Stimulated activated CD4-positive, alpha-beta T cell treated with anti-CD3 and anti-CD28 coated beads, Interleukin-4, amount 100 ng/mL, for 24 hours (primary cell): ENCODE measurements at places on chromosomes 12 and 14.

DNA sequence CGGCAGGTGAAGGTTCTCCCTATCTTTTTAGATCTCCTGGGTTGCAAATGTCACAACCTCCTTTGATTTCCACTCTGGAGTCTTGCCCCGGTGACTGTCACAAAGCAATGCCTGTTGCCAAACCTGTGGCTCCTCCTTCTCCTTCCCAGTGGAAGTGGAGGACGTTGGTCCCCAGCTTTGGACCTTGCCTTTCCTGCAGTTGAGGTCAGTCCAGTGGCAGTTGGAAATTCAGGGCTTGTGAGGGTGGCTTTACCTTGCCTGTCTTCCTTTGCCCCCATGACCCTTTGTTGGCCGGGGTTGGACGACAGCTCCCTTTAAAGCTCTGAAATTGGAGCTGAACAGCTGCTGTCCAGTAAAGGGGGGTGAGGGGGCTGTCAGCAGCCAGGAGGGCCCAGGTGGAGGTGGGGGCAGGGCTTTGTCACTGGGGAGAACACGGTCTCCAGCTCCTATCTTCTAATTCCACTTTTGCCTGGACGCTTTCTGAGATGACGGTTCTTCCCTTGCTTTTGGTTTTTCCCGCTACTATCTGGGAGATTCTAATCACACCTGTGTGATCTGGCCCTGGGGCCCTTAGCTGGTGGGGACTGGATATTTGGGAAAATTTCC lies 4.1 kb downstream of the TEAD4 start:
- DNase-seq = no peak

GRCh38 chr12:22539055-22539454 lies 5.3 kb downstream of the C2CD5 start:
- DNase-seq = no peak

- DNase-seq = no peak
Observed at GRCh38 chr12:32336261-32336660, 63.1 kb upstream of the FGD4 start.

- DNase-seq = no peak
Observed at GRCh38 chr12:66137937-66138336, 7.4 kb upstream of the LLPH start.

GRCh38 chr12:47557386-47557785 lies 148.4 kb downstream of the RPAP3 start:
- DNase-seq = no peak

GRCh38 chr12:123762715-123763052 lies 583 bp downstream of the DNAH10 start:
- DNase-seq = no peak

GRCh38 chr12:14408208-14408607 lies 42.7 kb downstream of the ATF7IP start:
- no peak for DNase-seq

DNA sequence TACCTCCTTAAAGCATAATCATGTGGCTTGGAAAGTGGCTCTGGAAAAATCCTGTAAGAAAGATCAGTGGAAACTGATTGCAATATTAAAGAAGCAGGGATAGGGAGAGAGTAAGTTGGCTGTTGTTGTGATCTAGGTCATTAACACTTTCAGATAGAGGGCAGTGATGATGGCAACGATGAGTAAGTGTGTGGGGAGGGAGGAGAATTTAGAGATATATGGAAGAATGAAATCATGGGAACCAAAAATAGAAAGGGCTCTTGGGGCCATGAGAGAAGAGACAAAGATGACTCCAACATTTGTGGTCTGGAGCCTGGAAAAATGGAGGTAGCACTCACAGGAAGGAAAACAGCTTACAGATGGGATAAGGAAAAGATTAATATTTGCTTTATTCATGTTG lies 23.3 kb downstream of the SNRPF start:
- no peak for DNase-seq

- DNase-seq = no peak
Observed at GRCh38 chr14:27917896-27918295, 848.7 kb upstream of the FOXG1 start.

- DNase-seq = peak; percentile 28
Observed at GRCh38 chr14:94021416-94022157, 4.6 kb upstream of the OTUB2 start.

- DNase-seq = peak; percentile 62
Observed at GRCh38 chr14:61476754-61477410, 155.5 kb downstream of the PRKCH start.
